ENCODE measurements at places on chromosomes 3 and 15.

- H3K36me3 ChIP-seq: peaks cover 17% of the 10 kb centered on the region
- no peak for DNase-seq
- H3K4me3 ChIP-seq: no peak overlapping the region
- no peak overlapping the region for H3K27ac ChIP-seq
- H3K4me1 ChIP-seq: no peaks in the 10 kb centered on the region
- H3K27me3 ChIP-seq: no peaks in the 10 kb centered on the region
These were observed 12.4 kb upstream of the OCA2 start for GRCh38 chr15:28111543-28111942.

GRCh38 chr3:14803101-14803980, 15.4 kb upstream of the FGD5 start:
- no peaks in the 10 kb centered on the region for H3K27me3 ChIP-seq
- no peaks in the 10 kb centered on the region for H3K36me3 ChIP-seq
- DNase-seq: peak; percentile 17
- H3K27ac ChIP-seq: no peak overlapping the region
- H3K4me1 ChIP-seq: no peaks in the 10 kb centered on the region
- H3K4me3 ChIP-seq: no peak overlapping the region

DNA sequence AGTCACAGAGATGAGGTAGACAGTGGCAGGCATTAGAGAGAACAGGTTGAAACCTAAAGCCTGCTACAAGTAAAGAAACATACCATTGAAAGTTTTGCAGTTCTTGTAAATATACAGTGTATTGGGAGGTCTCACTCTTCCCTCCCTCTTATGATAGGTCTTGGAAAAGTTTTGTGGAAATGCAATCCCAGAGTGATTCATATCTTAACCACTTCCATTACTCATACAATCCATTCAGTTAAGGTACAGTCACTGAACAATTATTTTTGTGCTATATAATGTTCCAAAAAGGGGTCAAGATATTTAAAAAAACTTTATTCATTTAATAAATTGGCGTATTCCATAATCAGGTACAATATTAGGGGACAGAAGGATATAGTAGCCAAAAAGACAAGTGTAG, 737.7 kb upstream of the ALCAM start:
- DNase-seq: peak; percentile 79
- H3K27ac ChIP-seq: peak overlapping the region; percentile 16
- H3K36me3 ChIP-seq: no peaks in the 10 kb centered on the region
- H3K4me3 ChIP-seq: no peak overlapping the region
- H3K27me3 ChIP-seq: no peaks in the 10 kb centered on the region
- H3K4me1 ChIP-seq: peaks cover 11% of the 10 kb centered on the region

DNA sequence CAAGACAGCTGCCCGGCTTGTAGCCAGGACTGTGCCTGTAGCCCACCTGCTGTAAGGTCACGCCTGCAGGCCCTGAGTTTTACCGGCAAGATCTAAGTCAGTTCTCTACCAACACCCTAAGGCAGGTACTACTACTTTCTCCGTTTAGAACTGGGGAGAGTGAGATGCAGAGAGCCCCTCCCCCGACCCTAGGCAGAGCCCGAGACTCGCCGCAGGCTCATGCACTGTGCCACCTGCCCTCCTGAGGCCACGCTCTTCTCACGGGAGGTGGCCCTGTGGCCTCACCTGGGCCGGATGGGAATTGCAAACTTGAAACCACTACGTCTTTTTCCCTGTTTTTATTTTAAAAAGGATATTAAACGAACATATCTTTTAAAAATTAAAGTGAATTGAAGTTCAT, 36.9 kb upstream of the PCSK6 start:
- DNase-seq: no peak
- no peaks in the 10 kb centered on the region for H3K27me3 ChIP-seq
- no peak overlapping the region for H3K4me3 ChIP-seq
- H3K4me1 ChIP-seq: no peaks in the 10 kb centered on the region

DNA sequence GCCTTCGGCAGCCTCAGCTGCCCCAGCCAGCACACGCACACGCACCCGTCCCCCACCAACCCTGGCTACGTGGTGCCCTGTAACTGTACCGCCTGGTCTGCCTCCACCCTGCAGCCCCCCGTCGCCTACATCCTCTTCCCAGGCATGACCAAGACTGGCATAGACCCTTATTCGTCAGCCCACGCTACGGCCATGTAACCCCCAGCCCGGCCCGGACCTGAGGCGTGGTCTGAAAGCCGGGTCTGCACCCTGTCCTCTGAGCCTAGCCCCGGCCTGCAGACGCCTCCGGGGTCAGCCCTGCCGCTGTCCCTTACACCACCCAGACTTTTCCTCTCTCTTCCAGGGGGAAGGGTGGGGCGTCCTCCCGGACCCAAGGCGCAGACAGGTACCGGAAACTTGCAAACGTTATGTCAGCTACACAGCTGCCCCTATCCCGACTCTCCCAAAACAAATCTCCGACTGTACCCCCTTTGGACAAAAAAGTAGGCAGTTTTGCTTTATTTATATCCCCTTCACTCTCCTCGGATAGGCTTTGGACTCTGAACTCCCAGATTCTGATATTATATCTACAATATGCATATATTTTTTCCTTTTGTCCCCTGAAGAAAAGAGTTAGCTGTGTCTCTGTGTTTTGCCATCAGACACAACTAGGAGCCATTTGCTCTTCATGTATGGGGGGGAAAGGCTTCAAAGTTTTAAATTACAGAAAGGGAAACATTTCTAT, 1.4 kb downstream of the SOX14 start:
- H3K4me1 ChIP-seq: no peaks in the 10 kb centered on the region
- no peaks in the 10 kb centered on the region for H3K36me3 ChIP-seq
- no peak for DNase-seq

- no peak for DNase-seq
- no peaks in the 10 kb centered on the region for H3K36me3 ChIP-seq
- H3K4me1 ChIP-seq: no peaks in the 10 kb centered on the region
- H3K4me3 ChIP-seq: no peak overlapping the region
These were observed 4.2 kb upstream of the NUP210 start for GRCh38 chr3:13424141-13424844.

DNA sequence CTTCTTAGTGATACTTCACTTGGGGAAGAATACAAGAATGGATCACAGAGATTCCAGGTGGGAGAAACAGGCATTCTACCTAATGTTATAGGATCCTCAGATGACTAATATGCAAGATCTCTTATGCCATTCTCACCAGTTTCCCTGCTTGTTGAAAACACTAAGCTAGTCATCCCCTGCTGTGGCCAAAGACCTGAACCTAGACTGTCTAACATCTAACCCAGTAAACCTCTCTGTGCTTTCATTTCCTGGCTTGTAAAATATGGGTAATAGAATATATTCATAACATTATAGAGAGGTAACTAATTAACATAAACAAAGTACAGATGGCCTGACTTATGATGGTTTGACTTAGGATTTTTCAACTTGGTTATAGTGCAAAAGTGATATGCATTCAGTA, 776.3 kb downstream of the TUSC7 start:
- no peak for DNase-seq
- H3K4me3 ChIP-seq: no peak overlapping the region
- H3K27me3 ChIP-seq: no peaks in the 10 kb centered on the region
- no peaks in the 10 kb centered on the region for H3K36me3 ChIP-seq
- H3K4me1 ChIP-seq: no peaks in the 10 kb centered on the region
- H3K27ac ChIP-seq: no peak overlapping the region

GRCh38 chr3:32222950-32223349, 15.5 kb upstream of the CMTM8 start:
- H3K27ac ChIP-seq: no peak overlapping the region
- no peaks in the 10 kb centered on the region for H3K4me1 ChIP-seq
- H3K4me3 ChIP-seq: no peak overlapping the region
- no peak for DNase-seq
- H3K36me3 ChIP-seq: no peaks in the 10 kb centered on the region

DNA sequence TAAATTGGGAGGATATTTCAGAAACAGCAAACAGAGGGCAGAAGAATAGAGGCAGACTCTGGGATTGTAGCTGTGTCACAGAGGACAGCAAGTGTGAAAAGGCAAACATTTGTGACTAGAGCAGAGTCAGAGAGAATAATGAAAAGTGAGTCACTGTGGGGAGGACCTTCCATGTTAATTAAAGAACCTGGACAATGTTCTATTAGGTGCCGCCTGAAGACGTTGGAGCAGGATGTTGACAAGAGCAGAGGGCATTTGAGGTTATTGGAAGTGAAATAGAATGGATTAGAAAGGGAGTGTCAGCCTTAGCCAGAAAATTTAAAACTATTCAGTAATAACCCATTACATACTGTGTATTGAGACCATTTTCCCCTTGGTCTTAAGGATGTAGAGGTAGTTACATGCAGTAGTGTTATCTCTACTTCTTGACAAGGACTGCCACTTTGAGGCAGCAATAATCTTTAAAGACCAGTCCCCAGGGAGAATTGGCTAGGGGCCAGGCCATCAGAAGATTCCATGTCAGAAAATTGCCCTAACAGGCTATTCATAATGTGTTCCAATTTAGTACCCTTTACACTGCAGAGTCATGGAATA, 5.8 kb downstream of the ACKR2 start:
- DNase-seq: no peak
- peaks cover 2% of the 10 kb centered on the region for H3K27me3 ChIP-seq
- H3K4me3 ChIP-seq: no peak overlapping the region
- H3K36me3 ChIP-seq: no peaks in the 10 kb centered on the region
- no peaks in the 10 kb centered on the region for H3K4me1 ChIP-seq

Data from fibroblast of lung (primary cell).